ENCODE measurements at places on chromosomes 3 and 15. TPM values are rescaled to one million over a fixed set of nuclear protein-coding genes. Genes with fewer than 3 reads are reported as not detected.

STAC gene
- total RNA-seq = 2.5 TPM

CEP152 gene
- total RNA-seq = 4.2 TPM

PP2D1 gene
- total RNA-seq = not detected

C3orf20 gene
- 0.05 TPM for total RNA-seq

IQCF5 gene
- total RNA-seq = not detected

TBC1D5 gene
- total RNA-seq = 16.3 TPM

CHL1 gene
- total RNA-seq = not detected

THRB gene
- total RNA-seq = 1.2 TPM

AADAC gene
- total RNA-seq = 16.4 TPM

C3orf22 gene
- total RNA-seq = not detected

A4GNT gene
- not detected for total RNA-seq

MME gene
- not detected for total RNA-seq

AMOTL2 gene
- total RNA-seq = 46.2 TPM

GXYLT2 gene
- 1.6 TPM for total RNA-seq

PARP14 gene
- 7.9 TPM for total RNA-seq

SLC22A13 gene
- total RNA-seq = 0.13 TPM

C3orf52 gene
- total RNA-seq = 14.7 TPM

USP4 gene
- 12.6 TPM for total RNA-seq

PRSS50 gene
- total RNA-seq = not detected

CLK3 gene
- 34.9 TPM for total RNA-seq

ADGRG7 gene
- total RNA-seq = not detected

ANKRD63 gene
- total RNA-seq = 0.54 TPM

BLM gene
- 11.7 TPM for total RNA-seq

UPK1B gene
- 12.9 TPM for total RNA-seq

SOX2 gene
- total RNA-seq = 0.74 TPM

MINDY4B gene
- not detected for total RNA-seq

PLSCR5 gene
- not detected for total RNA-seq

MESP2 gene
- total RNA-seq = 0.54 TPM

NR2F2 gene
- 24.0 TPM for total RNA-seq

TTLL13 gene
- total RNA-seq = 0.09 TPM

Data from A549 treated with CORT108297 at 1 μM for 4 hours (cell line).